Thymus (tissue), 14 donors: ENCODE measurements at places on chromosomes 7 and 10. TPM values are rescaled to one million over a fixed set of nuclear protein-coding genes. Genes with fewer than 3 reads are reported as not detected.

Gene TIMM23
- 64.1 TPM for polyA plus RNA-seq

Gene C10orf62
- not detected for polyA plus RNA-seq

Gene CC2D2B
- polyA plus RNA-seq: 0.27 TPM

Gene CRYGN
- polyA plus RNA-seq: 0.34 TPM

Gene OTUD1
- polyA plus RNA-seq: 15.0 TPM

Gene PRDX3
- polyA plus RNA-seq: 114 TPM

Gene TBXAS1
- polyA plus RNA-seq: 16.3 TPM
